ENCODE measurements at places on chromosomes 4 and X. TPM values are rescaled to one million over a fixed set of nuclear protein-coding genes. Genes with fewer than 3 reads are reported as not detected.

GRCh38 chr4:47829438-47829837 lies 8.4 kb downstream of the CORIN start:
- H3K4me1 ChIP-seq = peaks cover 9% of the 10 kb centered on the region
- H3K27ac ChIP-seq = no peak overlapping the region
- H3K36me3 ChIP-seq = no peaks in the 10 kb centered on the region
- H3K4me3 ChIP-seq = no peak overlapping the region

DAPP1 gene
- total RNA-seq = 24.4 TPM

- H3K36me3 ChIP-seq = no peaks in the 10 kb centered on the region
- H3K27ac ChIP-seq = no peak overlapping the region
- no peak for DNase-seq
- H3K27me3 ChIP-seq = no peaks in the 10 kb centered on the region
These were observed 76.7 kb upstream of the HS3ST1 start for GRCh38 chr4:11505221-11505971.

GPR143 gene
- 1.7 TPM for total RNA-seq

GRCh38 chr4:56658528-56658927 lies 22.6 kb downstream of the HOPX start:
- H3K27me3 ChIP-seq = peaks cover 52% of the 10 kb centered on the region
- no peak overlapping the region for H3K27ac ChIP-seq
- no peak overlapping the region for H3K4me3 ChIP-seq
- peaks cover 13% of the 10 kb centered on the region for H3K4me1 ChIP-seq
- no peaks in the 10 kb centered on the region for H3K36me3 ChIP-seq

GRCh38 chrX:154737136-154737535 lies 13.7 kb downstream of the GAB3 start:
- no peaks in the 10 kb centered on the region for H3K36me3 ChIP-seq
- no peaks in the 10 kb centered on the region for H3K27me3 ChIP-seq
- no peak for DNase-seq
- H3K4me3 ChIP-seq = no peak overlapping the region
- H3K27ac ChIP-seq = no peak overlapping the region

HSFX4 gene
- 0.28 TPM for total RNA-seq

DNA sequence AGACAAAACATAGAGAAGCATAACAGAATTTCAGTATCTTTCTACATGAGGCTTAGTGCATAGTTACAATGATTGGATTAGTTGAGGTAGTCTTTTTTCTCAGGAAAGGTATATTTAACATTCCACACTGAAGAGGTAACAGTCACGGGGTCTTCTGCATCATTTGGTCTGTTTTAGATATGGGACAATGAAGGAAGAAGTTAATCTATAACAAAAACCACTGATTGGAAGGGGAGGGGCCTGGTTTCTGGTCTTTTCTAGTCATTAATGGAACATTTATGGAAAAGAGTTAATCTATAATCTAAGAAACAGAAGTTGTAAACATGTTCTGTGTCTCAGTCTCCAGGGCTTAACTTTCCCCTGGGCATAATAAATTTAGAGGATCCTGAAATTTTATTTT lies 37.3 kb upstream of the HPSE start:
- H3K4me1 ChIP-seq = no peaks in the 10 kb centered on the region
- no peaks in the 10 kb centered on the region for H3K36me3 ChIP-seq
- H3K27ac ChIP-seq = no peak overlapping the region
- no peak for DNase-seq

- no peaks in the 10 kb centered on the region for H3K27me3 ChIP-seq
- peak; percentile 43 for DNase-seq
- no peaks in the 10 kb centered on the region for H3K36me3 ChIP-seq
- H3K4me1 ChIP-seq = peaks cover 26% of the 10 kb centered on the region
- peak within 1 kb of the TSS; percentile 26 for H3K27ac ChIP-seq
- H3K4me3 ChIP-seq = no peak within 1 kb of the TSS
These were observed at the start of gene CRLF2 for GRCh38 chrX:1212532-1212931. Gene CRLF2, minus strand, starts transcription at chrX:1212649. Its CDS starts 15 bp downstream, at chrX:1212634.

GRCh38 chr4:25020236-25020635 lies 10.5 kb downstream of the LGI2 start:
- no peak for DNase-seq
- no peak overlapping the region for H3K4me3 ChIP-seq
- no peaks in the 10 kb centered on the region for H3K4me1 ChIP-seq
- no peaks in the 10 kb centered on the region for H3K27me3 ChIP-seq

SOX3 gene
- 0.05 TPM for total RNA-seq

UTP3 gene
- total RNA-seq = 30.5 TPM

DNA sequence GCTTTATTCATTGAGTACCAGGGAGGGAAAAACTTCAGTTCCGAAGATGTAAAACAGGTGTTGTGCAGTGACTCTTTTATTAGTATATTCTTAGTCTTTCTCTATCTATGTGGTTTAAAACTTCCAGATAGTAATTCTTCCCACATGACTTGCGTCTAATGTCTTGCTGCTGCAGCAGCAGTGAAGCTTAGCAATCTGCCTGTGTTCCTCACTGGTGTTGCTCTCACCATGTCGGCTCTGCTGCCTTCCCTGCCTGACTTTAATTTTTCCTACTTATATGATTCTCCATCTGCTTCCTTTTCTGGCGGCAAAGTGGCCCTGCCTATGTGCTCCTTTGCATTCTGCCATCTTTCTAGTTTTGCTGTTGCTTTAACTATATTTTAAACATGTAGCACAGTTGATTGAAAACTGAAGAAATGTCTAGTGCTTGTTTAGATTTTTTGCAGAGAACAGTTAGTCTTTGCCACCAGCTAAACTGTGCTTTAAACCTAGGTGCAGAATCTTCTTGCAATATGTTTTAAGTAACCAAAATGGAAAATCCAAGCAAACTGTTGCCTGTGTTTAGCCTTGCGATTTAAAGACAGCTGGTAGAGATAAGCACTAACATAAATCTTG lies 1934.2 kb upstream of the IGFBP7 start:
- H3K36me3 ChIP-seq = no peaks in the 10 kb centered on the region
- no peaks in the 10 kb centered on the region for H3K4me1 ChIP-seq
- H3K4me3 ChIP-seq = no peak overlapping the region
- no peaks in the 10 kb centered on the region for H3K27me3 ChIP-seq
- no peak for DNase-seq

DNA sequence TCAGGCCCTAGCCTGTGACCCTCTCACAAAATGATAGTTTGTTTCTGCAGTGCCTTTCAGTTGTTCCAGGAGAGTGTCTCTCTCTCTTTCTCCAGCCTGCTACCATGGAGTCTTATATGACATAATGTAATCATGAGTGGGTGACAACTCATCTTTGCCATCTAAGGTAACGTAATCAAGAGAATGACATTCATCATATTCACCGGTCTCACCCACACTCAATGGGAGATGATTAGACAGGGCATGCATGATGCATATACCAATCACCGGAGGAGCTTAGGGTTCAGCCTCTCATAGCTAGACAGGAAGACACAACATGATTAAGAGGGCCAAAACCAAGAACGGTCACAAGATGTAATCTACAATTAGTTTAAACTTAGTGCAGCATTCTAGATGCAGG lies 97.1 kb upstream of the FAM9B start:
- H3K4me1 ChIP-seq = no peaks in the 10 kb centered on the region
- H3K27me3 ChIP-seq = no peaks in the 10 kb centered on the region
- no peak overlapping the region for H3K4me3 ChIP-seq
- DNase-seq = no peak

DNA sequence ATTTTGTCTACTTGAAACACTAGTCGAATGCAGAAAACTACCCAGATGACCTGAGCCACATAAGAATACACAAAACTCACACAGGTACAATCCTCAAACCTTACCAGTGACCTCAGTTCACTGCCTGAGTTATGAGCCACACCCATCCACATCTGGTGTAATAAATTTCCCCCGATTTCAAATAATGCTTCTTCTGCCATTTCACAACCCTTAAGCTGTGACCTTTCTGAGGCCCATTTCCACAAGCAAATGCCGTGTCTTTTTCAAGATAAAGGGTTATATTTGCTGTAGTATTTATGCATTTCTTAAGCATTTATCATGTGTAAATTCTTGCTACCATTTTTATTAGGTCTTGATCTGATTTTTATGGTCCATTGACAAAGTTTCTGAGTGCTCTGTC lies 1.8 kb upstream of the ARHGEF38 start:
- no peak overlapping the region for H3K27ac ChIP-seq
- no peaks in the 10 kb centered on the region for H3K4me1 ChIP-seq
- H3K4me3 ChIP-seq = no peak overlapping the region
- no peaks in the 10 kb centered on the region for H3K36me3 ChIP-seq

DNA sequence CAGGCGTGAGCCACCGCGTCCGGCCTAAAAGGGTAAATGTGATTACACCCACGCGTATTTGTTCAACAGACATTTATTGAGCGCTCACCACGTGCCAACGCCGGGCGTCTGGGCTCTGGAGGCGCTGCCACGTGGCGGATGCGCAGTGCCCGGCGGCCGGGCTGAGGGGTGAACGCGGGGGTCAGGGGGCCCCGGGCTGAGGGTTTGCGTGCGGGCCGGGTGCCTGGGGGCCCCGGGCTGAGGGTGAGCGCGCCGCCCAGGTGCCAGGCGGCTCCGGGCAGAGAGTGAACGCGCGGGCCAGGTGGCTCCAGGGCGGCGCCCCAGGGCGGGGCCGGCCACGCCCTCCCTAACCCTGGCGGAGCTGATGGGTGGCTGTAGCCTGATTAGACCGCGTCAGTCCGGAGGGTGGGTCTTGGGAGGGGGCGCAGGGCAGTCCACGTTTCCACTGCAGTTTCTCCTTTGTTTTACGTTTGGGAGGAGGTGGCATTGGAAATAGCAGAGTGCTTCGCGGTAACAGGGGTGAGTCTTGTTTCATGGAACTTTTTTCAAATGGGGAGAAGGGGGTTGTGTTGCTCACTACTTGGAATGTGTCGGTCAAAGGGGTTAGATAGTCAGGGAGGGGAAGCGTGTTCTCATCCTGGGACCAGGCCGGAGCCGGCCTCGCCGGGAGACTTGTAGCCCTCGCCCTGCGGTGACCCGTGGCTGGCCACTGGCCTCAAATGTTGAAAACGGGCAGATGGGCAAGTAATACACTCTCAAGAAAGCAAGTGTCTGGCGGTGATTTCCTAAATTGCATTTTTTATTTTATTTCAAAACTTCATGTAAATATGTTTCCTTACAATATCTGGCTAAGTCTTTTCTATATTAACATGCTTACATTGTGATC lies at the start of gene ZFP42:
Gene ZFP42, plus strand, starts transcription at position 450 of the 886 bp plus-strand sequence. CDS start 7,037 bp downstream, outside the sequence.
- H3K36me3 ChIP-seq = no peaks in the 10 kb centered on the region
- H3K4me3 ChIP-seq = no peak within 1 kb of the TSS
- H3K4me1 ChIP-seq = no peaks in the 10 kb centered on the region
- no peaks in the 10 kb centered on the region for H3K27me3 ChIP-seq

BEX1 gene
- total RNA-seq = 2.3 TPM

DNA sequence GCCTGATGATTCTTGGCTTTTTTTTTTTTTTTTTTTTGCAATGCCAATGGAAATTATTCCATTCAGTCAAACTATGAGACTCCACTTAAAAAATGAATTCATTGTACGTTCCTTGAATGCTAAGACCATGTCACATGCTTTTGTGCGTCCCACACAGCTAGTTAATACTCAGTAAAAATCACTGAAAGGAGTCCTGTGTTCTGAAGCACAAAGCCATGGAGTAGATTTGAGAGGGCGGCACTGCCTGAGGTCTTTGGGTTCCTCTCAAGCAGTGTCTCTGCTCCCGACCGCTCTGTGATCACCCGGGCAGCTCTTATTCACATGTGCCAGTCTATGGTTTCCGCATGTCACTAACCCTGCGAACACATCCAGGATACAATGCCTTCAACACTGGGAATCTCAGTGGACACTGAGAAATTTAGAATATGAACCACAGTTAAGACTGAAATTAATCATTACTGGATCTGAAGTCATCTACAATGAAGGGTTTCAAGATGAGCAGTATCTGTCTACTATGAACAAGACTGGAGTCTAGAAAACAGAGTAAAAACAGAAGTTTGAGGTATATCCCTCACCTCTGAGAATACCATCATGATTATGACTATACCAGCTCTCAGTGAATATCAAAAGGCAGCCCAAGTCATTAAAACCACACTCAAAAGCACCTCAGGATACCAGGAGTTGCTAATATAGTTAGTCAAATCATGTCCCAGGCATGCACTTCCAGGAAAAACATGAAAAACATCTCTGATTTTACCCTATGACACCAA lies 193.0 kb downstream of the MGST2 start:
- no peak overlapping the region for H3K4me3 ChIP-seq
- H3K36me3 ChIP-seq = no peaks in the 10 kb centered on the region
- DNase-seq = no peak
- peaks cover 4% of the 10 kb centered on the region for H3K4me1 ChIP-seq
- H3K27ac ChIP-seq = no peak overlapping the region

CENPE gene
- 21.2 TPM for total RNA-seq

GRCh38 chr4:156784970-156785369 lies 186.6 kb downstream of the PDGFC start:
- DNase-seq = no peak
- no peak overlapping the region for H3K27ac ChIP-seq
- H3K4me3 ChIP-seq = no peak overlapping the region
- H3K4me1 ChIP-seq = no peaks in the 10 kb centered on the region
- H3K36me3 ChIP-seq = no peaks in the 10 kb centered on the region

GRCh38 chr4:161010227-161010626 lies 1153.6 kb downstream of the FSTL5 start:
- no peaks in the 10 kb centered on the region for H3K27me3 ChIP-seq

TBC1D8B gene
- 1.5 TPM for total RNA-seq

GRCh38 chr4:62232814-62233213 lies 1032.7 kb downstream of the ADGRL3 start:
- no peaks in the 10 kb centered on the region for H3K36me3 ChIP-seq
- no peaks in the 10 kb centered on the region for H3K27me3 ChIP-seq
- DNase-seq = no peak
- H3K27ac ChIP-seq = no peak overlapping the region
- no peaks in the 10 kb centered on the region for H3K4me1 ChIP-seq

- no peaks in the 10 kb centered on the region for H3K4me1 ChIP-seq
- DNase-seq = peak; percentile 2
- no peaks in the 10 kb centered on the region for H3K27me3 ChIP-seq
- no peak overlapping the region for H3K4me3 ChIP-seq
- no peak overlapping the region for H3K27ac ChIP-seq
- no peaks in the 10 kb centered on the region for H3K36me3 ChIP-seq
These were observed 56.2 kb upstream of the CYSLTR1 start for GRCh38 chrX:78383594-78383993.

SLC9A6 gene
- 7.7 TPM for total RNA-seq

DNA sequence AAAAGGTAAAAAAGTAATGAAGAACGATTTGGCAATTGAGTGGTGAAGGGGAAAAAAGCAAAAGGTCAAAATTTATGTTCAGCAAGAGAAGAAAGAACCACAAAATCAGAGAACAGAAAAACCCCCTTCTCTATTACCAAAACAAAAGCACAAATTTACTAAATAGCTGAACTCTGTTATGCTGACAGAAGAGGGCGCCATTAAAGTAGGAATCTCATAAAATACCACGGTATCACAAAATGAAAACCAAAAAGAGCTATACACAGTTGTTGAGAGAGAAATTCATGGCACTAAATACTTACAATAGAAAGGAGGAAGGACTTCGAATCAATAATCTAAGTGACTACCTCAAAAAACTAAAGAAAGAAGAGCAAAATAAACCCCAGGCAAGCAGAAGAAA lies 69.6 kb upstream of the CXorf66 start:
- H3K36me3 ChIP-seq = no peaks in the 10 kb centered on the region
- H3K4me3 ChIP-seq = no peak overlapping the region
- no peak overlapping the region for H3K27ac ChIP-seq
- no peak for DNase-seq
